ENCODE measurements at places on chromosomes 6 and 20.

DNA sequence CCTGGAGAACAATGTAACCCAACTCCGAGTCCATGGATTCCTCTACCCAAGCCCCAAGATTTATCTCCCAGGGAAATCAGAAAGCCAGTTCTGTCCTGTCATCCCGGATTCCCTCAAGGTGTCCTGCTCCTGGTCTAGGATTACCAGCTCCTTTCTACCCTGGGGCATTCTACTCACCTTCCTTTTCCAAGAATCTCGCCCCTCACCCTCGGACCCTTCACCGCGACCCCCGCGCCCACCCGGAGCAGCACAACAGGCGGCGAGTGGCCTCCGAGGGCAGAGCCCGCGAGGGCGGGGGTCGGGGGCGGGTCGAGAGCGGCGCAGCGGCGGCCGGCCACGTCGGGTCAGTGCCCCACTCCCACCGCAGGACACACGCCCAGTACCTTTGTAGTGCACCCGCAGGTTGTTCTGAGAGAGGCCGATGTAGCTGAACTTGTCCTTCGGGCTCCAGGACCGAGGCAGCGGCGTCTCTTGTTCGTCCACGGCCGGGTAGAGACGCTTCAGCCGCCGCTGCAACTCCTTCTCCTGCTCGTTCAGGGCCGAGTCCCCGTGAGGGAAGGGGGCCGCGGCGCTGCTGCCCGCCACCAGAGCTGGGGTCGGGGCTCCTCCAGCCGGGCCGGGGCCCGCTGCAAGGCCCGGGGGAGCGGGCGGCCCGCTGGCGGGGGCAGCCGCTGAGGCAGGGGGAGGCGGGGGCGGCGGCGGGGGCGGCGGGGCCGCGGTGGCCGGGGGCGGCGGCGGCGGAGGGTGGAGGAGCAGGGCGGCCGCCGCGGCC lies 897 bp downstream of the RANBP9 start:
- DNase-seq, result peak; percentile 52

- no peak for DNase-seq
Observed at GRCh38 chr20:13692802-13693736, 54.3 kb upstream of the TASP1 start.

DNA sequence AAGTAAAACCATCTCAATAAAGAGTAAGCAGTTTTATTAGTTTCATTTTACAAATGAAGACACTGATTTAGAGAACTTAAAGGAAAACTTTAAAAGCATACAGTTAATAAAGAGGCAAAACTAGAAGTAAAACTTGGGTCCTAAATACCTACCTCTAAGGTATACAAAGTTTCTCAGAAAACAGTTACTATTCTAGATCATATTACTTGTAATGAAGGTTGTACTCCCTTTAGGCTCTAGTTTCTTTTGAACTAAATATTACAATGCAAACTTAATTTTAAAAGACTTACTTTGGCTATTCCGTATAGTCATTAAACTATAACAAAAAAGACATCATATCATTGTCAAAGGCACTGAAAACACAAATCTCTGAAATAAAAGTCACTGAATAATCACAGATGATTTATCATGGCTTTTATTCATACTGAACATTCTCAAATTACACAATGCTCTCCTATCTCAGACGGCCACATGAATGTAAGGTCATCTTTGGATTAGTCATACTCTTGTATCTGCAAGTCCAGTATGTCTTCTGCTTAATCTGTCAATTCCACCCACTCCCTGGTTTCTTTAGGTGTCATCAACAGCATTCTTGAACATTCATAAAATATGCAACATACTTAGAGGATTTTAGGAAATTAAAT lies 361.6 kb upstream of the RUNX2 start:
- no peak for DNase-seq

- DNase-seq, result no peak
Observed at GRCh38 chr6:140494321-140495108, 1120.1 kb upstream of the CITED2 start.

- DNase-seq, result no peak
Observed at GRCh38 chr6:11122380-11122779, 10.9 kb upstream of the ERVFRD-1 start.

DNA sequence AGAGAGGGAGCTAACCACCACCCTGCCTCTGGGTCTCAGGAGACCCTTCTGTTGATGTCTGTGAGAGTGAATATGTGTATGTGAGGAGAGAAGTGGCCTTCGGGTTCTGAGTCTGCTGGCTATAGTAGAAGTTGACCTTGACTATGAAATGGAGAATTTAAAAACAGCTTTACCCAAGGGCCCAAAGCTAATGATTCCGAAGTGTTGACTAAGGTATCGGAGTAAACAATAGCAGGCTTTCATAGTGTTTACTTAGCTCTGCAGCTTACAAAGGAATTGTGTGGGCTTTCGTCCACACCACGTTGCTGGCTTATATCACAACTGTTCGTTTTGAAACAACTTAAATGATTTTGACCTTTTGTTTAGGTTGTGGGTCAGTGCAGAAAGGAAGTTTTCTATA lies 126.5 kb upstream of the JAG1 start:
- no peak for DNase-seq

- DNase-seq, result no peak
Observed at GRCh38 chr6:166202321-166202733, 34.7 kb upstream of the TBXT start.

GRCh38 chr6:7770111-7770510 lies 44.2 kb downstream of the BMP6 start:
- DNase-seq, result no peak

- DNase-seq, result peak; percentile 42
Observed at GRCh38 chr20:10672624-10673127, 1.1 kb downstream of the JAG1 start.

DNA sequence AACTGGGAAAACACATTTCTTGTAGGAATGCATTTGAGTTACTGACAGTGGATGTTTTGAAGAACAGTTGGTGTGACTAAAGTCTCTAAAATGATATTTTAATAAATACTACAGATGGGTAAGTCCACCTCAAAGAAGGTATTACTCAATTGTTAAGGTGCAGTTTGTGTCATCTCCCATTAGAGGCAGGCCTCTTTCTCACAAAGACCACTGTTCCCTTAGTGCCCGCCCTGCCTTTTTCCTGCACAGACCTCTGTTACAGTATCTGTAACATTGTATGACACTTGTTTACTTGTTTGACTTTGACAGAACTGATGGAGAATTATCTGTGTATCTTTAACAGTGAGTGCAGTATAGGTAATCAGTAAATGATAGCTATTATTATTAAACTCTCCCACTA lies 5.2 kb upstream of the CRIP3 start:
- DNase-seq, result no peak

DNA sequence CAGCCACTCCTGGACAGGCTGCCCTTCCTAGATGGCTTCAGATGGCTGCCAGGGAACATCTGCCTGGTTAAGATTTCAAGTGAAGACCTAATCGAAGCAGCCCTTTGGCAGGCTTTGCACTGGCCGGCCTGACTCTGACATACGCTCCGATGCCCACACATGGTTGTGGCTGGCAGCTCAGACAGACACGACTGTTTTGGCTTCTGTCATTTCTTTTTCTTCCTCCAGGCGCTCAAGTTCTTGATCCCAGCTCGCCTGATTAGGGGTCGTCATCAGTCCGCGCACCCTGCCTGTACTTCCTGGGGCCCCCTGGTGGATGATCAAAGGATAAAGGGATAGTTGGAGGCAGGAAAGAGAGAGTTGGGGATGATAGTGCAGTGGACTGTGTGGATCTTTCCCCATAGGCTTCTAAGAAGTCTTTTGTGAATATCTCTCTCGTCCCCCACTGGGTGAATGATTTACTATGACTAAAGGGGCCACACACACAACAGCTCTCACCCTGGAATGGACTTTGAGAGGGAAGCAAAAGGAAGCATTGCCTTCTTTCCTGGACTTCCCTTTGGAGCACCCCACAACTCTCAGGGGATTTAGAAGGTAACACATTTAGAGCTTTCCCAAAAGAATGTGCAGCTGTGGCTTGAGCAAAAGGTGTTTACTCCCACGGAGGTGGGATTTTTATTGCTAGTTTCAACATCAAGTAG lies 21.4 kb upstream of the TRAM2 start:
- DNase-seq, result peak; percentile 92

- DNase-seq, result no peak
Observed at GRCh38 chr20:59752704-59753460, 148.5 kb downstream of the PHACTR3 start.

- DNase-seq, result no peak
Observed at GRCh38 chr20:31780839-31781238, 38.3 kb upstream of the MYLK2 start.

GRCh38 chr6:150684714-150685459 lies 85.2 kb downstream of the PLEKHG1 start:
- DNase-seq, result no peak

DNA sequence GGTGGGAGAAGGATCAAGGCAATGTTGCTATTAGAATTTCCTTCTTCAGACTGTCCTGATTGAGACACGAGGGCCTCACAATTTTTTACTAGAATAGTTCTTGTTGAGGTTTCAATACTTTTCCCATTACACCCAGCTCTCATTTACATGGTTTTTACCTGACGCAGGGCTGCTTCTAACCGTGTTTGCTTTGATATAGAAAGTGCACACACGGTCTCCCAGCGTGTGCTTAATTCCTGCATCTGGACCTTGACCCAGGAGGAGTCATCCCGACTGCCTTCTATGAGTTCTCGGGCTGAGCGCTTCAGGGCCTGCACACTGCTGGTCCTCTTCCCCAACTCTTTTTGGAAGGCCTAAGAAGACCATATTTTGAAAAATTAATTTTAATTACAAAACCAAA lies 160.2 kb downstream of the DST start:
- DNase-seq, result no peak

GRCh38 chr6:41602422-41602743 lies 35.9 kb upstream of the MDFI start:
- DNase-seq, result no peak

- no peak for DNase-seq
Observed at GRCh38 chr6:100163035-100163434, 169.0 kb upstream of the MCHR2 start.

DNA sequence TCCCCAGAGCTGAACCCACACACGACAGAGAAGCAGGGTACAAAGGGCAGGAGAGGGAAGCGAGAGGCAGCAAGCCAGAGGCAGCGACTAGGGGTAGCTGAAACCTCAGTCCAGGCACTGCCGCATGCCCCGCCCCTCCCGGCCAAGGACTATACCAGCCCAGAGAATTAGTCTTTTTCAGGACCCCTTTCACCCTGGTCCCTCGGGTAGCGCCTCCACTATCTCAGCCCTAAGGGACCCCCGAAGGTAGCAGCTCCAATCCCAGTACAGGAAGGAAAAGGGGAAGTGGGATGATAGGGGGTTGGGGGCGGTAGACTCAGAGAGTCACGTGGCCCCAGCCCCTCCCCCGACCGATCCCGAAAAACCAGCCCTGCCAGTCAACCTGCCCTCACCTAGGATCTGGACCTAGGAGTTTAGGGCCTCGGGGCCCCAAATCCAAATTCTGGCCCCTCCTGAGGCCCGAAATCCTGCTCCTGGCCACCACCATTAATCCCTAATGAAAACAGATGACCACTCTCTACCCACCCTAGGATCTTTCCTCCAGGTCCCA lies 1.3 kb downstream of the RGL2 start:
- no peak for DNase-seq

- no peak for DNase-seq
Observed at GRCh38 chr6:161943561-161943960, 669.7 kb upstream of the AGPAT4 start.

- DNase-seq, result no peak
Observed at GRCh38 chr6:89079511-89080234, 878 bp upstream of the PNRC1 start.

- no peak for DNase-seq
Observed at GRCh38 chr20:1287306-1287705, 21.2 kb downstream of the SNPH start.

GRCh38 chr20:51577432-51578144 lies 35.1 kb upstream of the NFATC2 start:
- no peak for DNase-seq
